ENCODE measurements at places on chromosomes 1 and 21. TPM values are rescaled to one million over a fixed set of nuclear protein-coding genes. Genes with fewer than 3 reads are reported as not detected.

DNA sequence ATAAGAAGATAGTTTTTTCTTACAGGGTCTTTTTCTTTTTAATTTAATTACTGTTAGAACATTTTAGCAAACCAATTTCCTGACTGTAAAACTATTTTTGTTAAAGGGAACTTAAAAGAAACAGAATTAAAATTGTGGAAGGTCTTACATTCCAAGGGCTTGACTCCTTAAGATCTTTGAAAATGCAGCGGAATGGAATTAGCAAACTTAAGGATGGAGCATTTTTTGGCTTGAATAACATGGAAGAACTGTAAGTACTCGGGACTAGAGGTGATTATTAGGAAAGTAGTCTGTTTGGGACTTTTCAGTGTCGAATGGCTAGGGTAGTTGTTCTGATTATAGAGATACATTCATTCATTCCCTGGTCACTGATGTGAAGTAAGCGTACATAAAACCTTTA is 21.5 kb downstream of the LRIG2 start:
- DNase-seq: no peak

GRCh38 chr1:39216771-39217170 is 12.3 kb downstream of the MACF1 start:
- no peak for DNase-seq

AMPD2 gene
- 74.2 TPM for total RNA-seq

- DNase-seq: no peak
Measured at GRCh38 chr21:45082736-45083135, 8.4 kb downstream of the ADARB1 start.

FAM151A gene
- total RNA-seq: not detected

G0S2 gene
- total RNA-seq: 0.69 TPM

ANKRD45 gene
- not detected for total RNA-seq

GRCh38 chr1:183550915-183551314 is 39.3 kb downstream of the NCF2 start:
- DNase-seq: no peak

DNA sequence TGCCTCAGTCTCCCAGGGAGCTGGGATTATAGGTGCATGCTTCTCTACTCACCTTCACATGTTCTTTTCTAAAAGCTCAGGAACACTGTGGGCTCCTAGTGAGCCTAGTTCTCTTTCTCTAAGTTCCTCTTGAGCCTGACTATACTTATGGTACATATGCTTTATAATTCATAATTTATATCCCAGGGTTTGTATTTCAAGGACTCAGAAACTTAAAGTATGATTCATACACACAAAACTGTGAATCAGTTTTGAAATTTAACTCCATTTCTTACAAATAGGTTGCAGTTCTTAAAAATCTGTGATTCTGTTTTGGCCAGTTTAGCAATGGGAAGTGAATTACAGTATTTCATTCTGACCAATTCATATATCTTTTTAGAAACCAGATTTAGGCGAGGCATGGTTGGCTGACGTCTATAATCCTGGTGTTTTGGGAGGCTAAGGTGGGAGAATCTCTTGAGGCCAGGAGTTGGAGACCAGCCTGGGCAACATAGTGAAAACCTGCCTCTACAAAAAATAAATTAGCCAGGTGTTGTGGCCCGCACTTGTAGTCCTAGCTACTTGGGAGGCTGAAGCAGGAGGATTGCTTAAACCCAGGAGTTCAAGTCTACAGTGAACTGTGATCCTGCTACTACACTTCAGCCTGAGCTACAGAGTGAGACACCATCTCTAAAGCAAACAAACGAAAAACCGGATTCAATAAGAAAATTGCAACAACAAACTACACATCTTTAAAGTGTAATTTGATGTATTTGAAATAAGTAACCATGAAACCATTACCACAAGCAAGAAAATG is 15.6 kb downstream of the RASAL2 start:
- no peak for DNase-seq

DNA sequence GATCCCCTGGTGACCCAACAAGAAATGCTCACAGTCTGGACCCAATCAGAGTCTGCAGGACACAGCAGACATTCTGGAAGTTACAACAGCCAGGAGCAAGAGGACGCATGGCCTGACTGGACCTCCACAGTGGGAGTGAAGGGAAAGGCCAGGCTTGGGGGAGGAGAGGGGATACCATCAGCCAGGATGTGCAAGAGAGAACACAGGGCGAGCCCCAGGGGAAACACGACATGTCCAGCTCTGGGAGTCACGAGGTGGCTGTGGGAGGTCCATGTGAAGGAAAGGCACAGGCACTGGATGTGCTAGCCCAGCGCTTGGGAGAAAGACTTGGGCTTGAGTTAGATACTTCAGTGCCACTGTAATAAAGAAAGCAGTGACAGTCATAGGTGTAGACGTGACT is 87.3 kb downstream of the HSF2BP start:
- no peak for DNase-seq

DNA sequence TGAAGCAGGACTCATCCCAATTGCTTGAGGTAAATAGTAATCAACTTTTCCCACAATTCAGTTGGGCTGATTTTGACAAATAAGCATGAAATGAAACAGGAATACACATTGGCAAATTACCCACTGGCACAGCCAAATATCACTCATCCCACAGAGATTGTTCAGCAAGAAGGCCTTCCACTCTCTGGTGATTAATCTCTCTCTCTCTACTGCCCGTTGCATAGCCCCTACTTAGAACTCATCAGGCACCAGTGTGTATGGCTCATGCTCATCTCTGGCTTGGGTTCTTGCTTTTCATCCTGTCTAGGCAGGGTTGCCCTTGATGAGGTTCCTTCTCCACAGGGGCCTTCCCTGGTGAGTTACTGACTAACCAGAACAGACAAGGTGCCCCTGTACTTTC is 1.1 kb downstream of the BSDC1 start:
- DNase-seq: no peak

GNAT2 gene
- total RNA-seq: not detected

GRCh38 chr1:84089465-84089864 is 54.6 kb upstream of the PRKACB start:
- DNase-seq: no peak

- no peak for DNase-seq
Measured at GRCh38 chr1:26957306-26957705, 3.0 kb downstream of the KDF1 start.

VAV3 gene
- not detected for total RNA-seq

OR2L3 gene
- not detected for total RNA-seq

- no peak for DNase-seq
Measured at GRCh38 chr1:95179205-95179986, 54.6 kb upstream of the RWDD3 start.

DNA sequence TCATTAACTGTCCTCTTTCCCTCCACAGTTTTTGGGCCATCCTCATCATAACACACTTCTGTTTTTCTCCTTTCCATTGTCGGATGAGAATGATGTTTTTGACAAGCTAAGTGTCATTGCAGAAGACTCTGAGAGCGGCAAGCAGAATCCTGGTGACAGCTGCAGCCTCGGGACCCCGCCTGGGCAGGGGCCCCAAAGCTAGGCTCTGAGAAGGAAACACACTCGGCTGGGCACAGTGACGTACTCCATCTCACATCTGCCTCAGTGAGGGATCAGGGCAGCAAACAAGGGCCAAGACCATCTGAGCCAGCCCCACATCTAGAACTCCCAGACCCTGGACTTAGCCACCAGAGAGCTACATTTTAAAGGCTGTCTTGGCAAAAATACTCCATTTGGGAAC is 28.6 kb upstream of the IFNAR1 start:
- DNase-seq: no peak

- no peak for DNase-seq
Measured at GRCh38 chr21:25701529-25701928, 33.2 kb downstream of the ATP5PF start.

PIGR gene
- total RNA-seq: not detected

KCNH1 gene
- total RNA-seq: 6.0 TPM

GRCh38 chr1:60488847-60489246 is 415.3 kb upstream of the C1orf87 start:
- DNase-seq: no peak

FDPS gene
- total RNA-seq: 122 TPM

DFFA gene
- 35.8 TPM for total RNA-seq
